ENCODE measurements at places on chromosomes 7 and 10.

- DNase-seq = no peak
Observed at GRCh38 chr7:136336932-136337331, 359.8 kb upstream of the MTPN start.

- DNase-seq = no peak
Observed at GRCh38 chr7:38461887-38462286, 169.3 kb downstream of the AMPH start.

DNA sequence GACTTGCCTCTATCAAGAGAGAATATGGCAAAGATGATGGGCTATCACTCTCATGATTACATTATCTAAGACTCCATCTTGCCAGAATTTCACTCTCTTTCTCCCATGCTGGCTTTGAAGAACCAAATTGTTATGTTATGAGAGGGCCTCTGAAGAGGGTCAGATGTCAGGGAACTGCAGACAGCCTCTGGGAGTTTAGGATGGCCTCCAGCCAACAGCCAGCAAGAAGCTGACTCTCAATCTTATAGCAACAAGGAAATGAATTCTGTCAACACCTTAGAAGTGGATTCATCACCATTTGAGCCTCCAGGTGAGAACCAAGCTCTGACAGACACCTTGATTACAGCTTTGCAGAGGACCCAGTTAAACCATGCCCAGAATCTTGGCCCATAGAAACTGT, 33.6 kb downstream of the ZNF22 start:
- no peak for DNase-seq

GRCh38 chr10:126081841-126082466, 185.6 kb downstream of the FANK1 start:
- no peak for DNase-seq

GRCh38 chr10:110897184-110897583, 21.8 kb downstream of the BBIP1 start:
- DNase-seq = no peak

DNA sequence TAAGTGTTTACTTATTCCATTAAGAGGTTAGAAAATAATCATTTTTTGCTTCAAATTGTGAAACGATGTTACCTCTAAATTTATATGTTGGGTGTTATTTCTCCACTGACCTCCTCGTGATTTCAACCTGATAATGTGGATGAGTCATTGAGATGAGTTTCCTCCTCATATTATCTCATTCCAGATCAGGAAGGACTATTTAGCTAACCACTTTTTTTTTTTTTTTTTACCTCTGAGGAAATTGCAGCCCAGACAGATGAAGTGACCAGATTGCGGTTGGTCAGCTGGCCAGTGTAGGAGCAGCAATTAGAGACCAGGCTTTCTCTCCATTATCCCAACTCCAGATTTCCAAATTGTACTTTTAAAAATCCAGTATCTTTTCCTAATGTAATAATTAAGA, 248.7 kb downstream of the FZD1 start:
- DNase-seq = no peak

DNA sequence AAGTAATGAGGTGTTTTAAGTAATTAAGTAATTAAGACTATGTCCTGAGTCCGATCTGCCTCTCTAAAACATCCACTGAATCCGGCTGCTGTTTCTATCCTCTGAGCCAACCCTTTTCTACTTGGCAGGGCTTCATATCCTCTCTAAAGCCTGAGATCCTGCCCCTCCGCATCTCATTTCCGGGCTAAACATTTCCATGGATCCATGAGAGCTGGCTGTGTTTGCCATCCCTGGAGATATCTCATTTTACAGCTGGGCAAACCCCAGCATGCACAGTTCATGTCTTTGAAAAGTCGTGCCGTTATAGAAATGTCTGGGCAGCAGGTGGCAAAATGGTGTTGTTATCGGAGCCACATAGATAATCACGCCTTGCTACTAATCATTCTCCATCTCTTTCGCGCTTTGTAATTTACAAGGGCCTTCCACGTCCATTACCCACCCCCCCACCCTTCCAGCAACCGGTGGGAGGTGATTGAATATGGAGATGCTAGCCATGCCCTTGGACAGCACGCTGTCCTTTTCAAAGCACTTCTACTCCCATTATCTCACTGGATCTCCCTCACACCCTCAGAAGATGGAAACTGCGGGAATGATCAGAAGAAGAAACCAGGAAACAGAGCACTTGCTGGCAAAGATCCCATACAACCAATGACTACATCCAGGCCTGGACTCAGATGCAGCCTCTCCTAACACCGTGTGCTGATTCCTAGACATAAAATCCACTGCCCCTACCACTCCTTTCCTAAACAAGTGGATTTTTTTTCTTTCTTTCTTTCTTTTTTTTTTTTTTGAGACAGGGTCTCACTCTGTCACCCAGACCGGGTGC, 1189.2 kb downstream of the TYW1 start:
- DNase-seq = peak; percentile 86

DNA sequence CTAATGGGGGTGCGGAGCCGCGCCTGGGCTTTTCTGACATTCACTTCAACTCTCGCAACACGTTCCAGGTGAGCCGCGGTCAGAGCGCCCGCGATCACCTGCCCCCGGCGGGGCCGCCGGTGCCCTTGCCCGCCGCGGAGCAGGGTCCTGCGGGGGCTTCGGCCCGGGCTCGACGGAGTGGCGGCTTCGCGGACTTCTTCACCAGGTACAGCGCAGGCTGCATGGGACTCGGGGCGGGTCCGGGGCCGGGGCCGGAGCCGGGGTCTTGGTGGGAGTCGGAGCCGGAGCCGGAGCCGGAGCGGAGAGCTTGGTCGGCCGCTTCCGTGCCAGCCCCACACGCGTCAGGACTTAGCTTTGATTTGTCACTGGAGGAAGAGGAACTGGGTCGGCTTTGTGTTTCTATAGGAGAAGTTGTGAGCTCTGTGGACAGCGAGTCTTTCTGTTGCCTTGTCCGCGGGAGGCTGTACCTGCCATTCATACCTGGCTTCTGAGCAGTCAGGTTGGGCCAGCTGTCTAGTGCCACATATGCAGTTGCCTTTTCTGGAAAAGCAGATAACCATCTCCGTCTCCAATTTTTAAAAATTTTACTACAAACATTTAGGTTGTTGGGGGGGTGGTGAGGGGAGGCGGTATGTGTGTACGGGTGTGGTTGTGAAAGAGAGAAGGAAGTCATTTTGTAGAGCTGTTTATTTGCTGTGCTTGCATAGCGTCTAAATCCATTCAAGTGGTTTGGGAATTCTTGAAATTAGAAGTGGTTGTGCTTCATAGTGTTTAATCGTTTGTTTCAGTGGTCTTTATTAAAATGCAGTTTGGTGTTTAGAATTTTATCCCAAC, 1.3 kb downstream of the TBC1D12 start:
- DNase-seq = peak; percentile 32

- no peak for DNase-seq
Observed at GRCh38 chr7:51569581-51569980, 253.0 kb upstream of the COBL start.

DNA sequence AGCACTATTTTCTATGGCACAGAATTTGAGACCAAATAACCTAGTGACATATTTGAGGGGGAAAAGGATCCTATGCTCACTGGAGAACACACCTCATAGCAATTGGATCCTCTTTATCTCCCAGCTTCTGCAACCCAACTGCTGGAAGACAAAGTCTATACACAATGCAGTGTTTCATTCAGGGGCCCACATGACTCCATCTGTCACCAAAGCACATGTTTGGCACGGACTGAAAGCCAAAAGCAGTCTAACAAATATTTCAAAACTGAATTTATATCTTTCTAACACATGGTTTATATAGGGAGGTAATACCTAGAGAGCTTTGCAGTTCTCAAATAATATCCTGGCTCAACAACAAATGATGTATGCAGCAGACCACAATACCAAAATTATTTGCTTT, 39.2 kb downstream of the ADAM12 start:
- DNase-seq = no peak

GRCh38 chr7:10740805-10741204, 232.9 kb upstream of the PHF14 start:
- DNase-seq = no peak

GRCh38 chr7:139574618-139575337, 51.3 kb downstream of the CLEC2L start:
- DNase-seq = no peak

DNA sequence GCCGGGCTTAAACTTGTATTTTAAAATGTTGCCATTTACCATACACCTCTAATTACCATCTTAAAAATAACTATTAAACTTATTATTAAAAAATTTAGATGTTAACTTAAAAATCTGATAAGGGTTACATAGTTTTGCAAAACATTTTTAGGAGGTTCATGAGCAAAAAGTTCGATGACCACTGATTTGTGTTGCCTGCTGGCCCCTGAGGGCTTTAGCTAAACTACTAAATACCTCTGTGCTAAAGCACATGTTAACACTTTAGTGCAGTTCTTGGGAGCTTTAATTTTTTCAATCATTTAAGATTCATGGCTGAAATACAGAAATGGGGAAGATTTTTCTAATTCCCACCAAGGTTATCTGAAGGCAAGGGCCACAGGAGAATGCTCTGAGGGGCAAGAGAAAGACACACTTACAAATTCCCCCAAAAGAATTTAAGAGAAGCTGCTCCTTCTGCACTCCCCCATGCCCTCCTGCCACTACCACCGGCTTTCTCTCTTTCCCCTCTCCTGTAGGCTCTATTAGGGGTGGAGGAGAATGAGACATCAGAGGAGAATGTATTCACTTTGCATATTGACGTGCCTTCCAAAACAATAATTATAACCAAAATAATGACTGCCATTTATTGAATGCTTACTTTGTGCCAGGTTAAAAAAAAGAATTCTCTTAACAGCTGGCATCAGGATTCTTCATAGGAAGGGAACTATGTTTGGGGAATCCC, 106.2 kb downstream of the RTKN2 start:
- no peak for DNase-seq

GRCh38 chr7:1100386-1100785, 12.5 kb downstream of the GPER1 start:
- DNase-seq = no peak

- no peak for DNase-seq
Observed at GRCh38 chr7:139984642-139985539, 77.9 kb downstream of the PARP12 start.

DNA sequence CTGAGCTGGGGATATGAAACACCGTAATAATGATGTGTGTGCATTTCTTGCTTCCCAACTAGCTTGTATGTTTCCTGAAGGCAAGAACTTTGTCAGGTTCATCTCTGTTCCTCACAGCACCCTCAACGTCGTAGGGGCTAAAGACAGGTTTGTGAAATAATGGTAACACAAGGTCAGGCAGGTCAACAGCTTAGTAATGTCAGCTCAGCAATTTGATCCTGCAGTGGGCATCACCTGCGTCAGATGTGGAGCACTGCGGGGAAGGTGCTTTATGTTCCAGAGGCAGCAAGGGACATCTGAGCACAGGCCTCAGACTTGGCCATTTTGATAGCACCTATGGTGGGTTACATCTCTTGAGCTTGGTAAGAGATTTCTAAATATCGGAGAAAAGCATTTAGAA, 51.8 kb upstream of the BTBD16 start:
- no peak for DNase-seq

DNA sequence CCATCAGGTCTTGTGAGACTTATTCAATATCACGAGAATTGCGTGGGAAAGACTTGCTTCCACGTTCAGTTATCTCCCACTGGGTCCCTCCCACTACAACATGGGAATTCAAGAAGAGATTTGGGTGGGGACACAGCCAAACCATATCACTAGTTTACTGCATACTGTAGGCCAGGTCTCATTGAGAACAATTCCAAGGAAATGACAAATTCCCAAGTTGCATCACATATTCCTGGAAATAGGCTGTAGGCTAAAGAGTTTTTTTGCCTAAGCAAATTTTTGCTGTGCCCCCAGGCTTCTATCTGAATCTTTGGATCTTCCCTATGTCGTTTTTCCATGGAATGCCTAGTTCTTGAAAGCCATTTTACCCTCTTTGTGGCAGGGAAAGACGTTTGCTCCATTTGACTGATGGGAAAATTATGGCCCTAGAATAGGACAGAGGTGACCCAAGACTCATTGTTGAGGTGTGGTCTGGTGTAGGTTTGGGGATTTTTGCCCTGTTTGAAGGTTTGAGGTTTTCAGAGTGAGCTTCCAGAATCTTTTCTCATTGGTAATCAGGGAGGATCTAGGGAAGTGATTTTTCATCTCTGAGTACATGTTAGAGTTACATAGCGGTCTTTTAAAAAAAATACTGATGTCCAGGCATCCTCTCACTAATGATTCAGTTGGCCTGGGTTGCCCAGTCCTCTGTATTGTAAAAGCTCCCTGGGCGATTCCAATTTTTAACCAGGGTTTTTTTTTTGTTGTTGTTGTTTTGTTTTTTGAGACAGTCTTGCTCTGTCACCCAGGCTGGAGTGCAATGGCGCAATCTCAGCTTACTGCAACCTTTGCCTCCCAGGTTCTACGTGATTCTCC, 44.4 kb downstream of the TACR2 start:
- DNase-seq = no peak

- DNase-seq = no peak
Observed at GRCh38 chr10:42979721-42980467, 97.0 kb upstream of the RET start.

DNA sequence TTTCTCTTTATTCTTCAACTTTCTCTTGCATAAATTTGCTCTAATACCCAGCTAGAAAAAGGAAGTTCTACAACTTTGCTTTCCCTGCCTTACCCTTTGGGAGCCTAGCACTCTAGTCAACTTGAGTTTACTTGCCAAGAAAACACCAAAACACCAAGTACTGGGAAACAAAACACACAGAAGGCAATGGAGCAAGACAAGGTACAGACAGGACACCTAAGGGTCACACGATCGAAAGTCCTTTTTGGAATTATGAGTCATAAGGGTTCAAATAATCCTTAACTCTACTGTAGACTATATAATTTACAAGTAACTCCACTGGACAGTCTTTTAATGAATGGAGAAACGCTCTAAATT, 42.6 kb upstream of the ANAPC16 start:
- DNase-seq = no peak

GRCh38 chr7:141654551-141654950, 47.4 kb downstream of the DENND11 start:
- DNase-seq = peak; percentile 46

DNA sequence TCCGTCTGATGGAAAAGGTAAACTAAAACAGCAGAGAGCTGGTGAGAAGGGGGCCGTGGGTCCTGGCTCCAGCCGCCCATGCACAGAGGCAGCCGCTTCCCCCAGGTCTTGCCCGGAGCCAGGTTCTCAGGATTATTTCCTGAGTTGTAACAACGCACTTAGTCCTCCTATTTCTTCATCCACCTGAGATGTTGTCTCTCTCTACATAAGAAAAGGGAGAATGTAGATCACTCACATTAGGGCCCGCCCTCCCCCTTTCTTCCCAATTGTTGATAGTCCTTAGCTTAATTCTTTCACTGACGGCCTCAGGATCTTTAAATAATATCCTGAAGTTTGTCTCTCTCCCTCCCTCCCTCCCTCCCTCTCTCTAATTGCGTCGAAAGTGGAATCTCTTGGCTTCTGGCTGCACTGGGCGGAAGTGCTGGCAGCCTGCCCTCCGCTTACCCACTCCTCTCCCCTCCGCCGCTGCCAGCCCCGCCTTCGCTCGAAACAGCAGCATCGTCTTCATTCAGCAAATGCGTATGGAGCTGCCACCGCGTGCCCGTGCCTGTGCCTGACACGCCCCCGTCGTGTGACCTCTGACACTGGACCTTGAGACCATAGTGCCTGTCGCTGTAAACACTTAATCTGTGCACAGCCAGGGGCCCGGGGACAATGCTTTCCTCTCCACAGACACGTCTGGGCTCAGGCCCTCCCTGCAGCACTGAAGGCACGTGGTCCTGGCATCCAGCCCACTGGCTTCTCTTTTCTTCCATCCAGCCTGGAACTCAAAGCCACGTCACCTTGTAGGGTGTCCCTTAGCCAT, 174.5 kb upstream of the PPP2R2D start:
- no peak for DNase-seq
